ENCODE measurements at places on chromosomes 16 and 17.

DNA sequence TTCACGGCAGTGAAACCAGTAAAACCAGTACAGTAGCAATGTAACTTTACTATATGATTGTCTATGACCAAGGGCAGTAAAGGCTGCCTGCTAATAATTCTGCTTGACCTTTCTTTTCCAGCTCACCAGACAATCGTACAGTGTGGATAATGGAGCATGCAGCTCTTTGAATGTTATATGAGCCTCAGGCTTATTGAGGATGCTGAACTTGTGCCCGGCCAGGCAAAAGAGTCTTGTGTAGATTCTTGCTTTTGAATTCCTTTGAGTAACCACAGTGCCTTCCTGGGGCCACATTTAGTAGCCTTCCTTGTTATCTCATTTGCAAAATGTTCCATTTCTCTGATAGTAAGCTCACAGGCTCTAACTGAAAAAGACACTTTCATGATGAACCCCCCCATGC lies 131.8 kb downstream of the CDH11 start:
- no peak for DNase-seq

DNA sequence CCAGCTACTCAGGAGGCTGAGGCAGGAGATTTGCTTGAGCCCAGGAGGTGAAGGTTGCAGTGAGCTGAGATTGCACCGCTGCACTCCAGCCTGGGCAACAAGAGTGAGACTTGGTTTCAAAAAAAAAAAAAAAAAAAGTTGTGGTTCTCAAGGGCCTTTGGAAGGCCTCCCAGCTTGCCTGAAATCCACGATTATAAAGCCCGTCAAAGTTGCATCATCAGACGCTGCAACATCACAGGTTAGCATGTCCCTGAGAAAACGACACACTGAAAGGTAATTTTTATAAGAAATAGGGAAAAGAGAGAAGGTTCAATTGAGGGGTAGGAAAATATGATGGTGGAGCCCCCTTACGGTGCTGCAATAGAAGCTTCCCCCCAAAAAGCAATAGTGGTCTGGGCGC lies 4.6 kb upstream of the LYZL6 start:
- DNase-seq = no peak

DNA sequence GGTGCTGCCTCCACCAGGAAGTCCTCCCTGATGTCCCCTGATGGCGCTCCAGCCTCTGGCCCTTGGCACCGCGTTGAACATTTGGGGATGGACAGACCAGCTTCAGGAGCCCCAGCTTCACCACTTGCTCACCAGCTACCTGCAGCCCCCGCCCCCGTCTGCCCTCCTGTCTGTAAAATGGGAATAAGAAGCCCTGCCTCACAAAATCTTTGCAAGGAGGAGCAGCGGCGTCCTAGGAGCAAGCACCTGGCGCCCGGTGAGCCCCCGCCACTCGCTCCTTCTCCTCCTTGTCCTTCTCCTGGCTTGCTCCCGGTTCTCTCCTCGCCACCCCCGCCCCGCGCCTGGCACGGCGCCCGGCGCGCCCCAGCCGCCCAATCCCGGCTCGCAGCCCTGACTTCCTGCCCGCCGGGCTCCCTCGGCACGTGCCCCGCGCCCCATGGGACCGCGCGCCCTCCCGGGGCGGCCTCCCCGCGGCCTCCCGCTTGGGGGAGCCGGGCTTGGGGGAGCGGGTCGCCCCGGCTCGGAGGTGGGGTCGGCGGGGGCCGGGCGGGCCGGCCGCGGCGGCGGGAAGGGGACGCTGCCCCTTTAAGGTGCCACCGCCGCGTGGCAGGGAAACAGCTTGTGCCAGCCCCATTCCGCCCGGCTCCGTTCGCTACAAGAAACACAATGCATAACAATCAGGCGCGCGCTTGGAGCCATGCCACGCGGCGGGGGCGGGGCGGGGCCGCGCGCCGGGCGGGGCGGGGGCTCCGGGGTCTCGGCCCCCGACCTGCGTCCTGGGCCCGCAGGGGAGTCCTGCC lies 9.1 kb upstream of the PPP1R1B start:
- peak; percentile 81 for DNase-seq

DNA sequence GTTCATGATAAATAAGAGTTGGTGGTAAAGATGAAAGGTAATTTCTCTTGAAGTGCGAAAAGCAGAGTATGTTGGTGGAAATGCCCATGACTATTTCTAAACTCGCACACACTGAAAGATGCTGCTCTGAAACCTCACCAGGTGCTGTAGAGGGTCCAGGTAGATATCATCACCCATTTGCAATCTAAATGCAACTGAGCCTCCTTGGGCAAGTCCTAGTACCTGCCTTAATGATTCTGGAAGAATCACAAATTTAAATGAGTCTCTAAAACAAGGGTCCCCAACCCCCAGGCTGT lies 5.9 kb upstream of the MMD start:
- no peak for DNase-seq

DNA sequence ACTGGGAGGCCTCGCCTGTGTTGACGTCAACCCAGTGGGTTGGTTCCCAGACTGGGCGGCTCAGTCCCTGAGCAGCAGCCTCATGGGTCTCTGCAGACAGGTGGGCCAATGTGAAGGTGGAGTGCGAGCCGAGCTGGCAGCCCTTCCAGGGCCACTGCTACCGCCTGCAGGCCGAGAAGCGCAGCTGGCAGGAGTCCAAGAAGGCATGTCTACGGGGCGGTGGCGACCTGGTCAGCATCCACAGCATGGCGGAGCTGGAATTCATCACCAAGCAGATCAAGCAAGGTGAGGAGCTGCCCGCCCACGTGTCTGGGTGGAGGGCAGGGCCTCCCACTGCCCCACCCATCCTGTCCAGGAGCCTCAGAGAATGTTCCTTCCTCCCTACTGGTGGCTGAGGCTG lies 44.1 kb downstream of the MRC2 start:
- DNase-seq = no peak

GRCh38 chr16:6081320-6081976 lies 983.9 kb upstream of the EEF2KMT start:
- no peak for DNase-seq

DNA sequence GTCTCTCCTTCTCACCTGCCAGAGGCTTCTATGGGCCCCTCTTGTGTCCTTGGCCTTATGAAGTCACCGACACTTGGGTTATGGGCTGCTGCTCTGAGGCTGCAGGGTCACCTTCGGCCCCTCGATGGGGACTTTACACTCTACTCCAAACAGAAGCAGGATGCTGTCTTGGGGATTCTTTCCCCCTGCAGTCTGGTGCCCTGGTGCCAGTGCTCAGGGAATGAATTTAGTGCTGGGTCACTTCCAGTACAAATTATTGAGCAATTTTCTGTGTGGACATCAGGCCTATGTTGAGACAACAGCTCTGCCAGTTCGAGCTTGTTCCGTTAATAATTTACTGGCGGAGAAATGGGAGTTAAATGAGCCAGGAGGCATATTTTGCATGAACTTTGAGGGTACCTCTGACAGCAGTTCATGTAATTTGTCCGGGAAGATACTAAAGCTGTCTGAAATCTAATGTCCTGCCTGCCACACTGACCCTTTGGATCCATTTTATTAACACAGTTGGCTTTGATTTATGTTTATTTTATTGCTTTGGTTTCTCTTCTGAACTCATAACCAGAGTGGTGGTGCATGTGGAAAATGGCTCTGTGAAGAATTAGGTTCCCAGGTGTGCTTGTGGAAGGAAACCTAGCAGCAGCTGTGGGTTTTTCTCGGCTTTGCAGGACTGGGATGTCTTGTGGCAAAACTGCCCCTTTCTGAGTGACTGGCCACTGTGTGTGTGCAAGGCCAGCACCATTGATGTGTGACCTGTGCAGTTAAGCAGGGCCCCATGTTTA lies 34.1 kb upstream of the DHX8 start:
- DNase-seq = no peak

- no peak for DNase-seq
Measured at GRCh38 chr17:37708008-37708615, 36.7 kb downstream of the HNF1B start.

- no peak for DNase-seq
Measured at GRCh38 chr17:78517421-78517820, 59.8 kb downstream of the DNAH17 start.
